ENCODE measurements at places on chromosomes 2 and 18. TPM values are rescaled to one million over a fixed set of nuclear protein-coding genes. Genes with fewer than 3 reads are reported as not detected.

Gene MYOM1
- 1,010 TPM for total RNA-seq

DNA sequence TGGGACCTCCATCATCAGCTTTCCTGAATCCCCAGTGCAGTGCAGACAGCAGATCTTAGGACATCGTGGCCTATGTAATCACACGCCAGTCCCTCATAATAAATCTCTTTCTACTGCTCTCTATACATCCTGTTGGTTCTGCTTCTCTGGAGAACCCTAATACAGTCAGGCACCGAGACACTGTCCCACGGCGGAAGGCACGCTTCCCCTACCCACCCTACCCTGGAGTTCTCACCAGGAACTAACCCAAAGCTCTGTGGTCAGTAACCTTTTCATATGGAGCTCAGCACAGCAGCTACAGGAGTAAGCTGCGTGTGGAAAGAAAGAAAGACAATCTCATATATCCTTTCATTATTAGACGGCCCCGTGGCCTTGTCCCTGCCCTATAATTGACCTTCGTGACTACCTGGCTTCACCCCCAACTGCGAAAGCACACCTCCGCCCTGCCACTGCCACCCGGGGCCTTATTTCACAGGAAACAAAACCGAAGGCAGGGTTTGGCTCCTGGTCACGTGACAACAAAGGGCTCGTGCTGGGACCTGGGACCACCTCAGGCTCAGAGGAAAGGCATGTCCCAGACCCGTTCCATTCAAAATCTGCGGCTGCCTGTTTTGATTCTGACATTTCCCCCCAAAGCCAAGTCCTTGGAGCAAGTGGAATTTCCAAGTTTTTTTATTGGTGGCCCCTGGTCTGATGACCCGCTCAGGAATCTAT is 99.7 kb upstream of the ODC1 start:
- no peak overlapping the region for H3K4me3 ChIP-seq
- DNase-seq, result no peak
- H3K4me1 ChIP-seq, result peaks cover 20% of the 10 kb centered on the region

- no peaks in the 10 kb centered on the region for H3K27me3 ChIP-seq
- H3K27ac ChIP-seq, result no peak overlapping the region
- H3K4me1 ChIP-seq, result no peaks in the 10 kb centered on the region
- no peak for DNase-seq
These were observed 130.9 kb downstream of the ANTXR1 start for GRCh38 chr2:69143748-69144360.

- peak overlapping the region; percentile 63 for H3K4me3 ChIP-seq
- no peaks in the 10 kb centered on the region for H3K4me1 ChIP-seq
- no peaks in the 10 kb centered on the region for H3K27me3 ChIP-seq
These were observed 629 bp downstream of the PRELID3A start for GRCh38 chr18:12408247-12408869.

DNA sequence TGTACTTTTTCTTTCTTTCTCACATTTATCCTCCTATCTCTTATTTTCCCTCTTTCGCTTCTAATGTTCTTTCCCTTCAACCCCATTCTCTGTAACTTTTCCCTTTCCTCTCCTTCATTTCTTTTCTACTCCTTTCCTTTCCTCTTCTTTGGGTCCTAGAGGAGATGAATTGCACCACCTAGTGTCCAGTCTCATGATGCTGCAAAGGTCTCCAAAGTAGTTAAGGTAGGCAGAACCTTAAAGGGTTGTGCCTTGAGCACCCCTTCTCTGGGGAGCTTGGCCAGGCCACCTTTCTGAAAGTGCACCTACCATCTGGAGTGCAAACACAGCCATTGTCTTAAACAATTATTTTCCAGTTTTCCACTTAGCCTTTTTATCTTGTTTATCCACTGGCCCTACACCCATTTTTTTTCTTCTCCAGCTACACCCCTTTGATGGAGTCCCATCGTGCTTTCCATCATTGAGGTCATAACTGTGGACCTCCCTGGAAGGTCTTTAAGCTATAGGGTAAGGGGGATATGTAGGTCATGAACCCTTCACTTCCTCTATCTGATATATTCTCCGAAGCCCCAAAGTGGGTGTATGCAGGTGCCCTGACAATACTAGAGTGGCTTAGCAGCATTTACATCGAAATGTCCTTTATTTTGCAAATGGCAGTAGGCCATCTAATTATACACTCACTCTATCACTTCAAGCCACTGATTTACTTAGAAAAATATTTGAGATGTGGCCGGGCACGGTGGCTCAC is 155.9 kb downstream of the ESCO1 start:
- no peaks in the 10 kb centered on the region for H3K27me3 ChIP-seq
- H3K27ac ChIP-seq, result no peak overlapping the region
- H3K36me3 ChIP-seq, result no peaks in the 10 kb centered on the region

- no peak overlapping the region for H3K27ac ChIP-seq
- no peak overlapping the region for H3K4me3 ChIP-seq
- no peaks in the 10 kb centered on the region for H3K27me3 ChIP-seq
- peaks cover 25% of the 10 kb centered on the region for H3K4me1 ChIP-seq
These were observed 87.5 kb upstream of the ST3GAL5 start for GRCh38 chr2:85976106-85976920.

DNA sequence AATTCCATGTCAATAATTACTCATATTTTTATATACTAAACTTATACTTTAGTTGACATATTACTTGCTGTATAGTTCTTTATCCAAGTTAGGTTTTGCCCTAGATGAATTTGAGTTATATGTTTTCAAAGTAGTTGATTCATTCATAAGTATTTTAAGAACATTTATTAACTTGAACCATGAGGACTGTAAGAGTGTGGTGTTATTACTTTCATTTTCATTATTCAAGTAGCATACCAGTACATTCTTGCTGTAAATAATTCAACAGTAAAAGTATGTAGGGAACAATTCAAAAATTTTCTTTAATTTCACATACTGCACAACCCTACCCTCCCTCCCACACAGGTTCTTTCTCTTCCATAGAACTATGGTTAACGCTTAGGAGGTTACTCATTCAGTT is 75.4 kb downstream of the ANKRD12 start:
- no peaks in the 10 kb centered on the region for H3K27me3 ChIP-seq
- no peaks in the 10 kb centered on the region for H3K4me1 ChIP-seq
- H3K36me3 ChIP-seq, result peaks cover 24% of the 10 kb centered on the region
- DNase-seq, result no peak
- H3K27ac ChIP-seq, result no peak overlapping the region
- no peak overlapping the region for H3K4me3 ChIP-seq

DNA sequence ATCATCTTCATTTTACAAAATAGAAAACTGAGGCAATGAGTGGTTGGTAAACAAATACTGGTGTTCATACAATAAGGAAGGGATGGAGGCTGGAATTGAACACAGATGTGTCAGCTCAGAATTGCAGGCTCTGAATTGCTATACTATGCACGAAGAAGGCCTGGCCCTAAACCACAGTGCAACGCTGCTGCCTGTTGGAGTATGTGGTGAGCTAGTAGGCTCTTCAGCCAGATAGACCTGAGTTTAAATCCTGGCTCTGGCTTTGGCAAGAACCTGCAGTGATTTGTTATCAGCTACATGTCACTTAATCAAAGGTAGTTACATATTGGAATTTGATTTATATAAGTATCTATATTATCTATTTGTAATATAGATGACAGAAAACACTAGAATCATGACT is 1602.4 kb upstream of the CELF4 start:
- H3K27me3 ChIP-seq, result no peaks in the 10 kb centered on the region
- H3K36me3 ChIP-seq, result no peaks in the 10 kb centered on the region
- no peaks in the 10 kb centered on the region for H3K4me1 ChIP-seq
- no peak overlapping the region for H3K27ac ChIP-seq

Gene NABP1
- 3.9 TPM for total RNA-seq

- H3K4me3 ChIP-seq, result no peak overlapping the region
- no peak overlapping the region for H3K27ac ChIP-seq
- peak; percentile 52 for DNase-seq
- H3K27me3 ChIP-seq, result no peaks in the 10 kb centered on the region
These were observed 256.7 kb downstream of the HDAC4 start for GRCh38 chr2:239143858-239144712.

DNA sequence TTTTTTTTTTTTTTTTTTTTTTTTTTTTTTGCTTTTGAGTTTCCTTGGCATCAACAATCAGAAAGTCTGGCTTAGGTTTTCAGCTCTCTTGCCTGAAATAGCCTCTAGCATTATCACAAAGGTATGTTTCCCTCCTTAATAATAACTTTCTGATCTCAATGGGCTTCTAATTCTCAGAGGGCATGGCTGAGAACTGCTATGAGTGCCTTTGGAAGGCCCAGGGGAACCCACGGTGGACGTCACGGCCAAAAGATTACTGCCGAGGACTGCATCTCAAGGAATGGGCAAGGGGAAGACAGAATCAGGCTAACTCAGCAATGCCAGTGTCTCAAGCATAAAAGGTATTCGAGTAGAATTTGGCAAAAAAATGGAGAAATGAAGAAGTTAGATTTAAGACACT is 73.2 kb upstream of the SLC14A2 start:
- no peak for DNase-seq
- no peak overlapping the region for H3K27ac ChIP-seq
- no peaks in the 10 kb centered on the region for H3K4me1 ChIP-seq

- no peak overlapping the region for H3K27ac ChIP-seq
- DNase-seq, result no peak
- H3K27me3 ChIP-seq, result no peaks in the 10 kb centered on the region
- no peak overlapping the region for H3K4me3 ChIP-seq
These were observed 138.5 kb upstream of the EPAS1 start for GRCh38 chr2:46158661-46159060.

- H3K4me3 ChIP-seq, result no peak overlapping the region
- no peaks in the 10 kb centered on the region for H3K27me3 ChIP-seq
- no peaks in the 10 kb centered on the region for H3K4me1 ChIP-seq
- H3K36me3 ChIP-seq, result no peaks in the 10 kb centered on the region
- DNase-seq, result no peak
These were observed 592.7 kb upstream of the VRK2 start for GRCh38 chr2:57453945-57454344.

Data from heart left ventricle (tissue), 16 donors.